Left lung (tissue), 14 donors: ENCODE measurements at places on chromosomes 7 and 10. TPM values are rescaled to one million over a fixed set of nuclear protein-coding genes. Genes with fewer than 3 reads are reported as not detected.
A peak's percentile ranks its signal among the peaks of the same experiment; 100 is the strongest.

GRCh38 chr10:132459301-132460003 is 62.5 kb downstream of the PWWP2B start:
- H3K27me3 ChIP-seq = no peaks in the 10 kb centered on the region
- no peak overlapping the region for H3K4me3 ChIP-seq
- no peak overlapping the region for H3K27ac ChIP-seq
- peak; percentile 31 for DNase-seq
- no peaks in the 10 kb centered on the region for H3K4me1 ChIP-seq

- no peaks in the 10 kb centered on the region for H3K27me3 ChIP-seq
- H3K4me1 ChIP-seq = no peaks in the 10 kb centered on the region
- no peak overlapping the region for H3K4me3 ChIP-seq
- H3K27ac ChIP-seq = no peak overlapping the region
- DNase-seq = no peak
Measured at GRCh38 chr10:88311264-88311663, 271.9 kb downstream of the RNLS start.

Gene GNAT3
- not detected for polyA plus RNA-seq

GRCh38 chr7:121094829-121095228 is 106.3 kb downstream of the CPED1 start:
- H3K4me1 ChIP-seq = no peaks in the 10 kb centered on the region
- H3K36me3 ChIP-seq = no peaks in the 10 kb centered on the region
- no peaks in the 10 kb centered on the region for H3K27me3 ChIP-seq
- no peak for DNase-seq
- H3K27ac ChIP-seq = no peak overlapping the region
- no peak overlapping the region for H3K4me3 ChIP-seq

Gene IKZF1
- polyA plus RNA-seq = 2.4 TPM

DNA sequence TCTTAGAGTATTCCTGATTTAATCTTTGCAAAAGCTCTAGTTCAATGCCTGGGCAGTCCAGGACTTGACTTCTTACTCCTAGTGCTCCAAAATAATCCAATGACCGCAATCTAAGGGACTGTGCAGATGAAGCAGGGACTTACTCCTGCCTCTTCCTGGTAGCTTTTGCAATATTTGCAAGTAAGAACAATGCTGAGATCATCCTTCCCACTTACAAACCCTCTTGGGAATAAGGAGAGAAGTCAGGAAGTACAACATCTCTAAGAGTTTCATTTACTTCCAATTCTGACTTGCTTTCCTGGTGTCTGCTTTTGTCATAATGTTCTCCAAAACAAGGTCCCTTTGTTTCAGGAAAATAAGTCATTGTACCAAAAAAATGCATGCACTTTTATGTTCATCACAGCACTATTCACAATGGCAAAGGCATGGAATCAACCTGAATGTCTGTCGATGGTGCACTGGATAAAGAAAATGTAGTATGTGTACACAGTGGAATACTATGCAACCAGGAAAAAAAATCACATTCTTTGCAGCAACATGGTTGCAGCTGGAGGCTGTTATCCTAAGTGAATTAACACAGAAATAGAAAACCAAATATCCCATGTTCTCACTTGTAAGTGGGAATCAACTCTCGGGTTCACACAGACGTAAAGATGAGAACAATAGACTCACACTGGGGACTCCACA is 7.1 kb upstream of the KCNMA1 start:
- H3K4me1 ChIP-seq = no peaks in the 10 kb centered on the region
- no peak overlapping the region for H3K27ac ChIP-seq
- H3K4me3 ChIP-seq = no peak overlapping the region
- no peaks in the 10 kb centered on the region for H3K36me3 ChIP-seq
- no peaks in the 10 kb centered on the region for H3K27me3 ChIP-seq

GRCh38 chr10:98696516-98696915 is 249.8 kb upstream of the HPS1 start:
- no peak overlapping the region for H3K4me3 ChIP-seq
- H3K27me3 ChIP-seq = no peaks in the 10 kb centered on the region
- H3K4me1 ChIP-seq = no peaks in the 10 kb centered on the region
- DNase-seq = no peak
- H3K36me3 ChIP-seq = no peaks in the 10 kb centered on the region
- no peak overlapping the region for H3K27ac ChIP-seq
